ENCODE measurements at places on chromosomes 7 and 10.

DNA sequence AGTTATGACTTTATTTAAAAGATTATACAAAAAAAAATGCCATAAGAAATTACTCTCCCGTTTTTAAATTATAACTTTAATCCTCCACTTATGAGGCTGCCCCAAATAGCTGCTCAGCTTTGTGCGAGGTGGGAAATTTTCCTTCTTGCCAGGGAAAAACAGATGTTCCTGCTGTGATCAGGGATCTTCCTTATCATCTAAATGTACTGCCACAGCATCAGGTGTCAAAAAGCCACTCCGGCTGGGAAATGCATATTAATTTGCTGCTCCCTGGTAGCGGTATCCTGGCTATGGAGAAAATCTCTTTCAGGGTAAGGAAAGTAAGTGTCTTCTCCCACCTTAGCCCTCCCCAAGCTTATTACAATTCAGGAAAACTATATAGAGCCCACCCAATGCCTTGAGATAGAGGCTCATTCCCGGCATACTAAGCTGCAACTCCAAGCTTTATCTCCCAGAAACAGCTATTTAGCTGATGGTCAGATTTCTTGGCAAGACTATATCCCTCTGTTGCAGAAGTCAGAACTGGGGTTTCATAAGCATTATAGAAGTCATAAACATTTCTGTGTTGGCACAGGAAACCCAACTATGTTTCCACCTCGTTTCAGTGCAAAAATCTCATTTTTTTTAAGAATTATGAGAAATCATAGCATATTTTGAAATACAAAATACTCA is 360.4 kb downstream of the PARD3 start:
- peak; percentile 21 for DNase-seq

- peak; percentile 72 for DNase-seq
Observed at GRCh38 chr10:33066558-33067236, 108.7 kb upstream of the ITGB1 start.

DNA sequence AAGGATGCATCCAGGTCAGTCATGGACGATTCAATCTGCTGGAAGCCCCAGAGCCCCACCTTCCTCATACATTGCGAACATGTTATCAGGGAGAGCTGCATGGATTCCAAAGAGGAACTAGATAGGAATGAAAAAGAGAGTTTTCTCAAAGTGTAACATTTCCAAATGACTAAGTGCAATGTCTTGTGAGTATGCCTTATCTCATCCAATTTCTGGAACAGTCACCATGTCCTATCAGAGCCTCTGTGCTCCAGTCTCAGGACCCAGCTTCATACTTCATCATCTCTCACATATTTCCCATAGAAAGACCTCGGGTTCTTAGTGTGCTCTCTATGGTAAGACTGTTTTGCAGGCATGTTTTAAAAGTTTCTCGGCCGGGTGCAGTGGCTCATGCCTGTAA is 26.8 kb downstream of the ZC3HC1 start:
- DNase-seq, result no peak

DNA sequence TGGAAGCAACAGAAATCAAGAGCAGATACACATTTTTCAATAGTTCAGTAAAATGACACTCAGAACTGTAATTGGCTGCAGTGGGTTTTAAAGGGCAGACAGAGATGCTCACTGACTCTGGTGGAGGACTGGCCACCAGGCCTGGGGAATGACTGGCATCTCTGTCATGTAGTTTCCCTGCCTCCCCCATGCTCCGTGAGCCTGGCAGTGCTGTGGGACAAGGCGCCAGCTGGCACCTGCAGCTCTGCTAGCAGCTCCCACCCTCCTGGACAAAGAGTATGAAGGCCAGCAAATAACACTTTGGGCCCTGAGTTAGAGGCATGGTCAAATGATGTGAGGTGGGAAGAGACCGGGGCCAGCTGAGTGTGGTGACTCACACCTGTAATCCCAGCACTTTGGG is 15.0 kb downstream of the TSPAN33 start:
- DNase-seq, result no peak

- DNase-seq, result no peak
Observed at GRCh38 chr7:157654350-157654749, 317.5 kb downstream of the DNAJB6 start.

DNA sequence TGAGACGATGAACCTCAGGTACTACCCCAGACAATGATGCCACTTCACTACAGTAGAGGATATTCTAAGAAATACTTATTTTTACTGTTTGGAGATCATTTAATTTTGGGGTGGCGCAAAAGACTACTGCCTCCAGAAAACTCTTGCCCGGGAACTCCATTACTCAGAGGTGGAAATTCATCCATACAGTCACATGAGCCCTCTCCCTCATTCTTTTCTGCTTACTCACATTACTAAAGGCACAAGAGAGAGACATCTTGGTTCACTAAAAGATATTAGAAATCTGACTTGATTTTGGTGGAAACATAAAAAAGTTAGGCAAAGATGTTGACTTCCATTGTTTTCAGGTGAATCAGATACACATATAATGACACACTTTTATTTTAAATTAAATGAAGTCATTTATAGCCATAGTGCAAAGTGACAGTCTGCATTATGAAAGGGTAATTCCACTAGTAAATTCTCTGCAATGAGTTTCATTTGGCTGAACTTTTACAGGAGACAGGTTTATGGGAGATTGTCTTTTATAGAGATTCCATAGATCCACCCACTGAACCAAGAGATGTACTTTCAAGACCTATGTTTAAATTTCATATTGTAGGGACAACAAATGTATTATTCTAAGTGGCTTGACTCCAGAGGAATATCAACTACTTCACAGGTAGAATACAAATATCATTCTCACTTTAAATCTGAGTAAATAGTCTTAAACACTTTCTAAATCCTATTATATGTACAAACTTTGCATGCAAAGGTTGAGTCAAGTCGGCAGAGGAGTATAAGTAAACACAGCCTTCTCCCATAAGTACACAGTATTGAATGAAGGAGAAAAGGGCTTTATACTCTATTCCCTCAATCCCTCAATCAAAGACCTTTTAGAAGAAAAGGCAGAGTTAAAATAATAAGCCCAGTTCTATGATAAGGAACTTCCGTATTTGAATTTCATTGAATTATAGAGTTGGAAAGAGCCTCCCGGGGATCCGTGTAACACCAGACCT is 18.8 kb downstream of the NEBL start:
- peak; percentile 17 for DNase-seq

- DNase-seq, result peak; percentile 12
Observed at GRCh38 chr10:7767209-7767608, 20.6 kb downstream of the KIN start.

- DNase-seq, result no peak
Observed at GRCh38 chr7:118182593-118183427, 1.2 kb upstream of the LSM8 start.

DNA sequence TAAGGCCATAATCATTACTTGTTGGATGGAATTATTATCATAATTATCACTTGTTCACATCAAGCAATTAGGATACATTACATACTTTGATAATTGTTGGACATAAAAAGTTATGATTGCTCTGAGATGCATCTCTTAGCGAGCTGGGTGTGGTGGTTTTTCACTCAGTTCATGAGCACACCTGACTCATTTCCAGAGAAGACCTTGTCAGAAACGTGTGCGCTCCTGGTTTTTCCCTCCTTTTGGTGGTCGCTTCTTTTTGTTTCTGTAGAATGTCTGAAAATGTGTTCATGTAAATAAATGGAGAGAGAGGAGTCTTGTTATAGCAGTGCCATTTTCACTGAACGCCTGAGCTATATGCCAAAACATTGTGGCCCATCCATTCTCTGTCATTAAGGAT is 141.3 kb downstream of the PAXIP1 start:
- DNase-seq, result no peak

DNA sequence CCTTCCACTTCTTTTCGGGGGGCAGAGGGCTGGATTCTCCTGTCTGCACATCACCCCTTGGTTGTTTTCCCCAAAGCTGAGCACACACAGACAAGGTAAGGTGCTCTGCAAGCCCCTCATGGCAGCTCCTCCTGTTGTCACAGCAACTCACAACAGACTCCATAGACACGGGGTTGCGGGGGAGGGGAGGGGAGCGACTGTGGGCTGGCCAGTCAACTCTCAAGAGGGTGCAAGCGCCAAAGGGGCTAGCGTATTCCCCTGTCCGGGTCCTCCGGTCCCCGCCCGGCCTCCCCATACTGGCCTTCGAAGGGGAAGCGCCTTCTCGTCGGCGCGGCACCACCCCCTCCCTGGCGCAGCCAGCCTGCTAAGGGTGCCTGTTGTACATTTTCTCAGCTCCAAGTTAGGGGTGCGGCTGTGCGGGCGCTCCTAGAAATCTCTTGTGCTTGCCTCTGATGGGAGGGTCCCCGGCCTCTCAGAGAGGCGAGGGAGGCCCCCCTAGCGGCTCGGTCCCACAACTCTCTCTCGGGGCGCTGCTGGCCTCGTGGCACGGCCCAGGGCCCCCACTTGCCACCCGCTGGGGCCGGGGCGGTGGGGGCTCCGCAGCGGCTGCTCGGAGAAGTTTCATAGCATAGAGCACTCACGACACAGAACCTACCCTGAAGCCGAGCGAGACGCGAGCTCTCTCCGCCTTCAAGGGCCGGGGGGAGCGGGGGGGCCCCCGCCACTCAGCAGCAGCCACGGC is 498 bp downstream of the RHOBTB1 start:
- peak; percentile 51 for DNase-seq

DNA sequence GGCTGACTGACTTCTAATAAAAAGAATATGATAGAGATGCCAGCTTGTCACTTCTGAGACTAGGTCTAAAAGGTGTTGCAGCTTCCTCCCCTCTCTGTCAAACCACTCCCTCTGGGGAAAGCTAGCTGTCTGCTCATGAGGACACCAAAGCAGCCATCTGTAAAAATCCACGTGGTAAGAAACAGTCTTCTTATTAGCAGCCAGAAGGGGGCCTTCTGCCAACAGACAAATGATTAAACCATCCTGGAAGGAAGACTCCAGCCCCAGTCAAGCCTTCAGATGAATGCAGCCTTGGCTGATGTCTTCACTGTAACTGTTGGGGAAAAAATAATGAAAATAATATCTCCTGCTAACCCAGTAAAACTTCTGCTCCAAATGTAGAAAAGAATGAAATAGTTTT is 41.9 kb upstream of the DAGLB start:
- DNase-seq, result no peak

DNA sequence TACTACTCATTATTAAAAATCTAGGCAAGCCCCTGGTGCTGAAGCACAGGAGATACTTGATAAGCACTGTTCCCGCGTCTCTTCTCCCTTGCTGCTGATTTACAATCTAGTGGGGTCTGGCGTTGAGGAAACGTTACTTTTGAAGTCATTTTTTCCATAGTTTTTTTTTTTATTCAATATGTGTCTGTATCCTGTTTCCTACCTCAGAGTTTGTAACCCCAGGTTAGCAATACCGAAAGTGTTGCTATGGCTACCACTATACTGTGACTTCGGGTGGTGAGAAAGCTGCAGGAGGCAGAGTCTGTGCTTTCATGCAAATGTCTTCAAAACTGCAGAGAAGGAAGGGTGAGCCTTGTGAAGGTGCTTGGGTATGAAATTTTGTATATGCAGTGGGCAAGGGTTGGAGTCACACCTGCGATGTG is 458.8 kb upstream of the GHITM start:
- DNase-seq, result no peak

DNA sequence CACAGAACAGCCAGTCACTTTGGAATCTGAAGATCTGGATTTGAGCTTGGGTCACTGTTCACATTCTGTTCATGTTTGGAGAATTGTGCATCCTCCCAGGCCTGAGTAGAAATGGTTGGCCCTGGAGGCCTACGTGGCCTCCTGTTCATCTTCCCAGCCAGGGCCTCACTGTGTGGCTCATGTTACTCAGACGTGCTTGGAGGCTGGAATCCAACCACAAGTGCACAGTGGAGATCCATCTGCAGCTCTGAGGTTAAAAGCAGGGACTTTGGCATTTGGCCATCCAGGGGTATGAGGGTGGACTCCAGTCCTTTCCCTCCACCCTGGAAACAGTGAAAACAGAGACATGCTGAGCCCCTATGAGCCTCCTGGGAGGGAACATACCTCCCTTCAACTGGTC is 709.0 kb upstream of the IGFBP3 start:
- peak; percentile 78 for DNase-seq

DNA sequence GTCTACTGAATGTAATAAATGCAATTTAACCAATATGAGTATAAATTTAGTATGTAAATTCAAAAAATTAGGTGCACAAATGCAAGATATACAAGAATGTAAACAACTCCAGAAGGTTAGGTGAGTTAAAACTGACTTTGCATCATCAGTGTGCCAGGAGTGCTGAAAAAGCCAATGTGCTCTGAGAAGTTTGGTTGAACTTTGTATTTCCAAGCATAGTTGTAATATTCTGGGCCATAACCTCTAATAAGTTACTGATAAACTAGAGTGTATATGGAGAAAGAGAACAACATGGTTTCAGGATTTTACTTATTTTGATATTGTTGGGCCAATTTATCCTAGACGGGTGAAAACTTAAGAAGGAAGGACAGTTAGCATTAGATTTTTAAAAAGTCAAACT is 876.9 kb upstream of the GHITM start:
- DNase-seq, result no peak

- no peak for DNase-seq
Observed at GRCh38 chr10:46250898-46251856, 35.6 kb upstream of the ANTXRL start.

DNA sequence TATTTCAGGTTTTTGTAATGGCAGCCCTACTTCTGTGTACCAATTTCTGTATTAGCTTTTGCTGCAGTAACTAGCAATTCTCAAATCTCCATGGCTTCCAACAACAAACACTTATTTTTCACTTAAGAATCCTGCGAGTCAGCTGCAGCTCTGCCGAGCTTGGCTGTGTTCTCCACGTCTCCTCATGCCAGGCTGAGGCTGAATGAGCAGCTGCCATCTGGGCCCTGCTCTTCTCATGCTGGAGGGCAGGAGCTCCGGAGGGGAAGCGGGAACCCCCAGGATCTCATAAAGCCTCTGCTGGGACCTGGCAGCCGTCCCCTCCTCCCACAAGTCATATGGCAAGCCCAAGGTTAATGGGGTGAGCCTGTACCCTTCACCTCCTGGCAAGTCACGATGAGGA is 591.1 kb downstream of the SDK1 start:
- no peak for DNase-seq

DNA sequence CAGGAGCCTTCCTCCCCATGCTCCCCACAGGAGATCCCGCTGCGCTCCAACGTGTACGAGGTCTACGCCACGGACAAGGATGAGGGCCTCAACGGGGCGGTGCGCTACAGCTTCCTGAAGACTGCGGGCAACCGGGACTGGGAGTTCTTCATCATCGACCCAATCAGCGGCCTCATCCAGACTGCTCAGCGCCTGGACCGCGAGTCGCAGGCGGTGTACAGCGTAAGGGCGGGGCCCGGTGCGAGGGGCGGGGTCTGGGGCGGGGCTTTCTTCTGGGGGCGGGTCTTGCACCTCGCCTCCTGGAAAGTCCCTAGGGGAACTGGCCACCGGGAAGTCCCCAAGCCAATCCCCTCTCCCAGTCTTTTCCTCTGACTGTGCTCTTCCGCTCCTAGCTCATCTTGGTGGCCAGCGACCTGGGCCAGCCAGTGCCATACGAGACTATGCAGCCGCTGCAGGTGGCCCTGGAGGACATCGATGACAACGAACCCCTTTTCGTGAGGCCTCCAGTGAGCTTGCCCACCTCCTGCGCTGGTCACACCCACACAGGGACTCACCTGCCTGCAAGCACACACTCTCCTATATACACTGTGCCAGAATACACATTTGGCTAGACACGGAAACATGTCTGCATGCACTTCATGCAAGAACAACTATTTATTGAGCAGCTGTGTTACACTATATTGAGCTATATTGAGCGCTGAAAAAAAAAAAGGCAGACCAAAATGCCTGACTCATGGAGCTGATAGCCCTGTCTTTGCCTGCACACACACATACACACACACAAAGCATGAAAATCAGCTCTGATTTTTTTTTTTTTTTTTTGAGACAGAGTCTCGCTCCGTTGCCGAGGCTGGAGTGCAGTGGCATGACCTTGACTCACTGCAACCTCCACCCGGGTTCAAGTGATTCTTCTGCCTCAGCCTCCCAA is 32.7 kb upstream of the VSIR start:
- peak; percentile 18 for DNase-seq
